ENCODE measurements at places on chromosomes 3 and 15. TPM values are rescaled to one million over a fixed set of nuclear protein-coding genes. Genes with fewer than 3 reads are reported as not detected.

Gene FBLN2
- total RNA-seq: 442 TPM

Gene SERPINI1
- total RNA-seq: 1.7 TPM

Gene LSMEM2
- not detected for total RNA-seq

Gene C3orf22
- total RNA-seq: not detected

Gene GOLGA8R
- 2.1 TPM for total RNA-seq

Gene MCF2L2
- total RNA-seq: 0.37 TPM

Gene CP
- total RNA-seq: 1.1 TPM

Gene CHRNA5
- total RNA-seq: 0.14 TPM

Gene PLA2G4F
- total RNA-seq: not detected

Gene PEX5L
- 0.28 TPM for total RNA-seq

Gene RAD54L2
- total RNA-seq: 13.5 TPM

Gene GOLGA8B
- 19.8 TPM for total RNA-seq

Gene AMT
- 0.71 TPM for total RNA-seq

Gene C3orf18
- total RNA-seq: 16.0 TPM

Gene TMCO5A
- total RNA-seq: not detected

Gene UBAP1L
- total RNA-seq: 0.71 TPM

Gene C3orf20
- total RNA-seq: 0.09 TPM

Gene GPR62
- 0.09 TPM for total RNA-seq

Gene GRK7
- total RNA-seq: not detected

Gene PDZRN3
- total RNA-seq: 77.3 TPM

Gene P3H2
- 11.1 TPM for total RNA-seq

Gene CPB1
- total RNA-seq: not detected

Gene USP50
- total RNA-seq: 0.28 TPM

Gene HMG20A
- 20.2 TPM for total RNA-seq

Gene TNFAIP8L3
- 14.2 TPM for total RNA-seq

Gene CATSPER2
- total RNA-seq: 0.37 TPM

Gene ZMYND10
- total RNA-seq: 0.28 TPM

Gene PEX11A
- total RNA-seq: 8.0 TPM

Gene MME
- total RNA-seq: 789 TPM

Gene CACNA2D2
- 0.09 TPM for total RNA-seq

Gene GOLGA6L4
- 0.37 TPM for total RNA-seq

Gene BTBD1
- total RNA-seq: 75.2 TPM

Gene PIGX
- 15.5 TPM for total RNA-seq

Gene CCR9
- total RNA-seq: not detected

Gene ATP13A5
- total RNA-seq: not detected

Gene GOLGA8K
- 0.09 TPM for total RNA-seq

Gene ZPLD1
- total RNA-seq: 0.28 TPM

Gene PCOLCE2
- 60.7 TPM for total RNA-seq

Gene IL20RB
- total RNA-seq: 2.7 TPM

Gene GATA2
- 1.8 TPM for total RNA-seq

Gene SRGAP3
- total RNA-seq: 6.7 TPM

Gene SERINC4
- total RNA-seq: 0.09 TPM

Gene NRG4
- total RNA-seq: not detected

Gene SLC24A1
- total RNA-seq: 2.4 TPM

Gene SAMMSON
- total RNA-seq: not detected

Gene ECE2
- not detected for total RNA-seq

Gene GREM1
- total RNA-seq: 307 TPM

Gene PLXNB1
- 24.6 TPM for total RNA-seq

Measured in smooth muscle cell of bladder (primary cell).